ENCODE measurements at places on chromosomes 7 and 10. TPM values are rescaled to one million over a fixed set of nuclear protein-coding genes. Genes with fewer than 3 reads are reported as not detected.

- no peak overlapping the region for H3K27ac ChIP-seq
- no peaks in the 10 kb centered on the region for H3K4me1 ChIP-seq
- no peak for DNase-seq
- peaks cover 6% of the 10 kb centered on the region for H3K27me3 ChIP-seq
- H3K36me3 ChIP-seq: no peaks in the 10 kb centered on the region
- no peak overlapping the region for H3K4me3 ChIP-seq
These were observed 105.2 kb downstream of the VWC2 start for GRCh38 chr7:49878627-49879026.

- H3K27ac ChIP-seq: peak overlapping the region; percentile 15
- H3K36me3 ChIP-seq: no peaks in the 10 kb centered on the region
- H3K4me3 ChIP-seq: no peak overlapping the region
- peaks cover 56% of the 10 kb centered on the region for H3K4me1 ChIP-seq
- DNase-seq: no peak
- H3K27me3 ChIP-seq: peaks cover 1% of the 10 kb centered on the region
These were observed 70.5 kb downstream of the SFMBT2 start for GRCh38 chr10:7340179-7340874.

- no peaks in the 10 kb centered on the region for H3K27me3 ChIP-seq
- H3K27ac ChIP-seq: no peak overlapping the region
- H3K4me1 ChIP-seq: no peaks in the 10 kb centered on the region
- no peak overlapping the region for H3K4me3 ChIP-seq
These were observed 134.5 kb downstream of the NSUN6 start for GRCh38 chr10:18516851-18517250.

- H3K27ac ChIP-seq: no peak overlapping the region
- no peaks in the 10 kb centered on the region for H3K4me1 ChIP-seq
These were observed 139.3 kb downstream of the SLC25A13 start for GRCh38 chr7:96182424-96183158.

CLDN4 gene
- not detected for polyA plus RNA-seq

GRCh38 chr10:13899941-13900340 lies 313.2 kb downstream of the PRPF18 start:
- no peak overlapping the region for H3K4me3 ChIP-seq
- no peak for DNase-seq
- H3K4me1 ChIP-seq: peaks cover under 1% of the 10 kb centered on the region

KLF14 gene
- polyA plus RNA-seq: not detected

- no peaks in the 10 kb centered on the region for H3K27me3 ChIP-seq
- no peak overlapping the region for H3K4me3 ChIP-seq
- DNase-seq: no peak
- H3K36me3 ChIP-seq: no peaks in the 10 kb centered on the region
- H3K4me1 ChIP-seq: no peaks in the 10 kb centered on the region
These were observed 265.4 kb downstream of the SKIDA1 start for GRCh38 chr10:21260066-21260465.

- H3K27me3 ChIP-seq: peaks cover 2% of the 10 kb centered on the region
- no peak overlapping the region for H3K27ac ChIP-seq
- H3K36me3 ChIP-seq: peaks cover 3% of the 10 kb centered on the region
- DNase-seq: no peak
- no peaks in the 10 kb centered on the region for H3K4me1 ChIP-seq
- H3K4me3 ChIP-seq: no peak overlapping the region
These were observed 184.6 kb upstream of the PHYHIPL start for GRCh38 chr10:58991856-58992255.

SVOPL gene
- 0.74 TPM for polyA plus RNA-seq

- H3K4me1 ChIP-seq: no peaks in the 10 kb centered on the region
- H3K36me3 ChIP-seq: no peaks in the 10 kb centered on the region
- H3K27ac ChIP-seq: no peak overlapping the region
- DNase-seq: no peak
- H3K27me3 ChIP-seq: peaks cover 13% of the 10 kb centered on the region
These were observed 5.8 kb downstream of the GHRHR start for GRCh38 chr7:30969604-30969970.

GRCh38 chr10:119286516-119286915 lies 79.1 kb downstream of the GRK5 start:
- peak overlapping the region; percentile 85 for H3K4me3 ChIP-seq
- H3K4me1 ChIP-seq: peaks cover 86% of the 10 kb centered on the region
- peaks cover 3% of the 10 kb centered on the region for H3K27me3 ChIP-seq

DNA sequence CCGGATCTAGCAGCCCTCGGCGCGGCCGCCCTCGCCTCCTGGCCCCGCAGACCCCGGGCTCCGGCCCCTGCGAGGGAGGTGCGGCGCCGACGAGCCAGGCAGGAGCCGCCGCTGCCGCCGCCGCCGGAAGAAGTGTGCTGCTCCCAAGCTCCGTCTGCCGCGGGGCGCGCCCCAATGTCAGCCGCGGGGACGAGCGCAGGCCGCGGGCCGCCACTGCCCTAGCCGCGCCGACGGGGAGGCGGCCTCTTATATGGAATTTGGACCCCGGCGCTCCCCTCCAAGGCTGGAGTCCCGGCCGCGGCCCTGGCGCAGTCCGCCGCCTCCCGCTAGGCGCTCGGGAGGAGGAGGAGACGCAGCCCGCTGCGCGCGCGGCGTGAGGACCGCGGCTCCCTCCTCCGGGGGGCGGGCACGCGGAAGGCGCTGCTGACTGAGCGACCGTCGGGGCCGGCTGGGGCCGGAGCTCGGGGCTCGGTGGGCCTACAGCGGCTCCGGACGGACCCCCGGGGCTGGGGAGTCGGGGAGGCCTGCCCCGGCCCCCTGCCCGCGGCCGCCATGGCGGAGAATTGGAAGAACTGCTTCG lies at the start of gene TRIM8:
Gene TRIM8, plus strand, starts transcription at position 414 of the 580 bp plus-strand sequence. Its CDS starts 139 bp downstream, at position 553.
- no peaks in the 10 kb centered on the region for H3K36me3 ChIP-seq
- peaks cover 15% of the 10 kb centered on the region for H3K27me3 ChIP-seq
- H3K4me3 ChIP-seq: peak within 1 kb of the TSS; percentile 92
- peaks cover 40% of the 10 kb centered on the region for H3K4me1 ChIP-seq
- peak; percentile 66 for DNase-seq

DNA sequence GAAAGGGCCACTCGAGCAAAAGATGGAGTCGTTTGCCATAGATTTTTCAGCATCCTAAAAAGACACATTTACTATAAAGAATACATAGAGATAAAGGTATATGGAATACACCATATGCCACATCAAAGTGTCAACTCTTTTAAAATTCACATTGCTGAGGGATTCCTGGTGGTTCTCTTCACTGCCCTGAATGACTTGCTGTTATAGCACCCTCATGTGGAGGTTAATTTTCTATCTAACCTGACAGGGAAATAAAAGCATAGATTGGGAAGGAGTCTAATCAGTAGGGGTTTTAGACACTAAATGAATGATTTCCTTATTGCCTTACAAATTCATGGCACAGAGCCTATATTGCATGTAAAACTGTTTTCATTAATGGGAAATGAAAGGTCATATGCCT lies 25.9 kb downstream of the DNAH11 start:
- no peak overlapping the region for H3K4me3 ChIP-seq
- no peaks in the 10 kb centered on the region for H3K27me3 ChIP-seq
- no peak overlapping the region for H3K27ac ChIP-seq
- DNase-seq: no peak

DNA sequence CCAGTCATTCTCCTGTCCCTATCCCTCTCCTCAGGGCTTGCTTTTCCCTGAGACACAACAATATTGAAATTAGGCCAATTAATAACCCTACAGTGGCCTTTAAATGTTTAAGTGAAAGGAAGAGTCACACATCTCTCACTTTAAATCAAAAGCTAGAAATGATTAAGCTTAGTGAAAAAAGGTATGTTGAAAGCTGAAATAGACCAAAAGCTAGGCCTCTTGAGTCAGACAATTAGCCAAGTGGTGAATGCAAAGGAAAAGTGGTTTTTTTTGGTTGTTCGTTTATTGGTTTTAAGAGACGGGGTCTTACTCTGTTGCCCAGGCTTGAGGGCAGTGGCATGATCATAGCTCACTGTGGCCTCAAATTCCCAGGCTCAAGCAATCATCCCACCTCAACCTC lies 9.7 kb upstream of the ATAD1 start:
- H3K4me3 ChIP-seq: no peak overlapping the region
- peaks cover 34% of the 10 kb centered on the region for H3K4me1 ChIP-seq
- no peak for DNase-seq

DNA sequence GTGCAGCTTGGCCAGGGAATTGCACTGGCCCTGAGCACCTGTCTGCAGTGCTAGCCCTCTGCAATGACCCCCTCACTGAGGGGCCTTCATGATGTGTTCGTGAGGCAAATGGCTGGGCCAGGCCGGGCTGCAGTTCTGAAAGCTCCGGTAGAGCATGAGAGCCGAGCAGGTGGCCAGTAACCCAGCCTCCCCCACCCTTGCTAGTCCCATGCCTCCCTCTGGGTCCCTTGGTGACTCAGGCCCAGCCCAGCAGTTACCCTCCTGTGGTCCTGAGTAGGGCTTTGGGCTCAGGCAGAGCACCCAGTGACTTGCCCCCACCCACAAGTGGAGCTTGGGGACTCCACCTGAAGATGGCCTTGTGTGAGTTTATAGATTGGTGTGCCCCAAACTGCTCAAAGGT lies 16.1 kb upstream of the CSGALNACT2 start:
- H3K36me3 ChIP-seq: no peaks in the 10 kb centered on the region
- no peak overlapping the region for H3K4me3 ChIP-seq
- no peak for DNase-seq
- H3K4me1 ChIP-seq: peaks cover 38% of the 10 kb centered on the region

DNA sequence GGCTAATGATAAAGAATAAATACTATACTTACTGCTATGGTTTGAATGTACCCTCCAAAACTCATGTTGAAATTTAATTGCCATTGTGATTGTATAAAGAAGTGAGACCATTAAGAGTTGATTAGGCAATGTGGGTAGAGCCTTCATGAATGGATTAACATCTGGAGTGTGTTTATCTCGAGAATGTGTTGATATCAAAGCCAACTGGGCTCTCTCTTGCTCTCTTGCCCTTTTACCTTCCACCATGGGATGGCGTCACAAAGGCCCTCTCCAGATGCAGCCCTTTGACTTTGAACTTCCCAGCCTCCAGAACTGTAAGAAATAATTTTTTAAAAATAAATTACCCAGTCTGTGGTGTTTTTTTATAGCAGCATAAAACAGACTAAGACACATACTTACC lies 50.1 kb upstream of the GHITM start:
- no peak overlapping the region for H3K27ac ChIP-seq
- no peaks in the 10 kb centered on the region for H3K4me1 ChIP-seq
- no peaks in the 10 kb centered on the region for H3K36me3 ChIP-seq
- no peak for DNase-seq

GRCh38 chr10:125684581-125684980 lies 1.6 kb upstream of the TEX36 start:
- H3K36me3 ChIP-seq: no peaks in the 10 kb centered on the region
- H3K4me1 ChIP-seq: no peaks in the 10 kb centered on the region
- peaks cover 15% of the 10 kb centered on the region for H3K27me3 ChIP-seq

PAPSS2 gene
- 0.14 TPM for polyA plus RNA-seq

DNA sequence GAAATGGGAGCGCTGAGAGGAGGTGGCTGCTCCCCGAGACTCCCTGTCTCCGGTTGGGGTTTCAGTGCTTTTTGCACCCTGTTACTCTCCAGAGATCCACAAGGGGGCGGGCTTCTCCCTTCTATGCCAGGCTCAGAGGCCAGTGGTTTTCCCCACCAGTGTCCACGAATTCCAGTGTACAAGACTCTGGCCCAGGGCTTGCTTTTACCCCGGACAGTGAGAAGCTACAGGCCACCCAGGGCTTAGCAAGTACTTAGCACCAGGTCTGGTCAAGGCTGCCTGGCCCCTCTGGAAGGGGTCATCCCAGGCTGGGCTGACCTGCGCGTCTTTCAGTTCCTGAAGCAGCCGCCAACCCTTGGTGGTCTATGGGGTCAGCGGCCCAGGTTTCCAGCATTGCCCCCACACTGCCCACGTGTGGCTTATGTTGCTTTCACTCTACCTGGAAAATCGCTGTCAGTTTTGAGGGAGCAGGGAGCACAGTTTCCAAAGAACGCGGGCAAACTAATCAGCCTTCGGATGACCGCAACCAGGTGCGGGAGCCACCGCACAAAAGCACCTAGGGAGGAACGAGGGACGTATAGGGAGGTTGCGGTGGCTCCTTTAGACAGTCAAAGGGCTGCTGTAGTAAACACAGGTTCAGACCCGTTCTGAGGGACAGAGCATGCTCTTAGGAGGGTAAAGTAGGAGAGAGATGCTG lies 6.8 kb downstream of the CYP26A1 start:
- H3K4me1 ChIP-seq: peaks cover 2% of the 10 kb centered on the region
- peaks cover 11% of the 10 kb centered on the region for H3K27me3 ChIP-seq
- H3K36me3 ChIP-seq: no peaks in the 10 kb centered on the region
- no peak overlapping the region for H3K27ac ChIP-seq

AOAH gene
- 385 TPM for polyA plus RNA-seq

- peaks cover 22% of the 10 kb centered on the region for H3K27me3 ChIP-seq
- no peak for DNase-seq
- H3K36me3 ChIP-seq: no peaks in the 10 kb centered on the region
- no peak overlapping the region for H3K27ac ChIP-seq
- peak overlapping the region; percentile 64 for H3K4me3 ChIP-seq
These were observed 2.9 kb downstream of the FZD8 start for GRCh38 chr10:35639021-35639727.

DNA sequence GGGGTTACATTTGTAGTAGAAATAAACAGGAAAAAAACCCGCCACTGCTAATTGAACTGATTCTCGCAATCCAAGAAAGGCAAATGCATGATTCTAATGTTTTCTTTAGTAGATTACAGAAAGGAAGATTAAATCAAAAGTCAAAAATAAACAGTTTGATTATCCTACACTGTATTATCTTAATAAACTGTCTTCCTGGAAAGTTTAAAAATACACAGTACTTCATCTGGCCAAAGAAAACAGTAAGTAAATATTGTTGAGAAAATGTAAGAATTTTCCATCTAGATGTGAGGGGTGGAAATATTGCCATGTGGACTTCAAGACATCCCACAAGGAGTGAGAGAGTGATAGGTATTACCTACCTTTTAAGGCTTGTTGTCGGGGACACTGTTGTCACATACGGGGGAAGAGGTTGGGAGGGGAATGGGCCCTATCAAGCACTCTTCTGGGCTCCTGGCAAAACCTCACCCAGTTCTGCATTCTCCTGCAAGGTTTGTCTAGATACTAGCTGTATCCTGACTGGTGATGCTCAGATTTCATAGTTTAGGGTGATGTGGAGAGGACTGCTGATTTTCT lies 17.8 kb downstream of the GRK5 start:
- H3K27ac ChIP-seq: no peak overlapping the region
- no peak overlapping the region for H3K4me3 ChIP-seq
- H3K4me1 ChIP-seq: peaks cover 16% of the 10 kb centered on the region
- peaks cover 2% of the 10 kb centered on the region for H3K27me3 ChIP-seq
- no peak for DNase-seq
- H3K36me3 ChIP-seq: peaks cover 3% of the 10 kb centered on the region

SPDYE6 gene
- not detected for polyA plus RNA-seq

KEL gene
- polyA plus RNA-seq: not detected

DNA sequence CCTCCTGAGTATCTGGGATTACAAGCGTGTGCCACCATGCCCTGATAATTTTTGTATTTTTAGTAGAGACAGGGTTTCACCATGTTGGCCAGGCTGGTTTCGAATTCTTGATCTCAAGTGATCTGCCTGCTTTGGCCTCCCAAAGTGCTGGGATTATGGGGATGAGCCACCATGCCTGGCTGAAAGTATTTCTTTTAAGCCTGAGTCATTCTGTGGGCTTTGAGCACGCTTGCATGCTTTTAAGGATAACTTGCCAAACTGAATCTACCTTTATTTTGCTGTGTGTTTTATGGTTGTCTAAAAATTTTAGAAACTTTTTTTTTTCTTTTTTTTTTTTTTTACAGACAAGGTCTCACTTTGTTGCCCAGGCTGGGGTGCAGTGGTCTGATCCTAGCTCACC lies 33.2 kb downstream of the CNNM2 start:
- H3K4me1 ChIP-seq: no peaks in the 10 kb centered on the region
- DNase-seq: no peak
- no peak overlapping the region for H3K27ac ChIP-seq
- H3K4me3 ChIP-seq: no peak overlapping the region
- H3K36me3 ChIP-seq: peaks cover 3% of the 10 kb centered on the region
- no peaks in the 10 kb centered on the region for H3K27me3 ChIP-seq

All from immature natural killer cell (primary cell).